Hematopoietic multipotent progenitor cell treated with erythropoietin and hydrocortisone succinate and interleukin-3 and kit ligand, for 17 days (in vitro differentiated cells): ENCODE measurements at places on chromosomes 1 and 21.
A peak's percentile ranks its signal among the peaks of the same experiment; 100 is the strongest.

DNA sequence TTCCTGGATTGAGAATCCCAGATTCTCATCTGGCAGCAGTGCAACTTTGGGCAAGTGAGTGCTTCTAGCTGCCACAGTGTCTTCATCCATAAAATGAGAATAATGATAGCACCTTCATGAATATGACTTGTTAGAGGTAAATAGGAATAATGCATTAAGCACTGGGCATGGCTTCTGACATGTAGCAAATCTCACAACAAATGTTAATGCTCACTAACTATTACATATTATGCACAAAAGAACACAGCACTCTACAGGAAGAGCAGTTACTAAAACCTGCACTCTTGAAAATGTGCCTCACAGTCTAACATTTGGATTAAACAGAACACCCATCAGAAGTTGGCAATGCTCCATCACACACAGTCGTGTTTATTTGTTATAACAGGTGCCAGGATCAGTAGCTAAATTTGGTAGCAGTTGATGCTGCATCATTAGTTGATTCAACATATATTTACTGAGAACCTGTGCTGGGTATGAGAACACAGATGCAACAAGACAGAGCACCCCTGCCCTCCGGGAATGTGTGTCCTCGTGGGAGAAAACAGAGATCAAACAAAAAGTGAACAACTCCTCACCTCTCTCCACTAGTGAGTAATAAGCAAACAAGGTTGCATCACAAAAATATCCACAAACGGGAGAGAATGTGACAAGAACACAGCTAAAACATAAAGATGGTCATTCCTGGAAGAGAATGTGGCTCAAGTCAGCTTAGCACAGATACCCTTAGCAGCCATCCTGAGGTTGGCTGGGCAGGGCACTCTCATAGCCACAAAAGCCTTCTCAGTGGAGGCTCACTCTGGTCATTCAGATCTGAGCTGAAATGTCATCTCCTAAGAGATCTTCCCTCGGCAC is 26.2 kb upstream of the LBR start:
- no peak for DNase-seq

DNA sequence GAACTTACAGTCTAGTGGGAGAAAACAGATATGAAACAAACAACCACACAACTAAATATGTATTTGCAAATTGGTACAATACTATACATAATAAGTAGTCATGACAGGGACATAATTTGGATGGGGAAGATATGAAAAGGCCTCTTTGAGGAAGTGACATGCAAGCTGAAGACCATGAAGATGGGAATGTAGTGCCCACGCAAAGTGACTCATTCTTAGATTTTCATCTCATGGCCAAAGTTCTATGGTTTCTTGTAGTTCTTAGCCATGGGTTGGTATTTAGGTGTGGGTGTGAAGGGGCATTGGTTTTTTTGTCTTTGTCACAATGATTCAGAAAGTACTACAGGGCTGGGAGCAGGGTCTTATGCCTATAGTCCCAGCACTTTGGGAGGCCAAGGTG is 105.4 kb upstream of the FAM78B start:
- no peak for DNase-seq

GRCh38 chr1:115062542-115063004 is 26.7 kb downstream of the TSPAN2 start:
- DNase-seq, result no peak

DNA sequence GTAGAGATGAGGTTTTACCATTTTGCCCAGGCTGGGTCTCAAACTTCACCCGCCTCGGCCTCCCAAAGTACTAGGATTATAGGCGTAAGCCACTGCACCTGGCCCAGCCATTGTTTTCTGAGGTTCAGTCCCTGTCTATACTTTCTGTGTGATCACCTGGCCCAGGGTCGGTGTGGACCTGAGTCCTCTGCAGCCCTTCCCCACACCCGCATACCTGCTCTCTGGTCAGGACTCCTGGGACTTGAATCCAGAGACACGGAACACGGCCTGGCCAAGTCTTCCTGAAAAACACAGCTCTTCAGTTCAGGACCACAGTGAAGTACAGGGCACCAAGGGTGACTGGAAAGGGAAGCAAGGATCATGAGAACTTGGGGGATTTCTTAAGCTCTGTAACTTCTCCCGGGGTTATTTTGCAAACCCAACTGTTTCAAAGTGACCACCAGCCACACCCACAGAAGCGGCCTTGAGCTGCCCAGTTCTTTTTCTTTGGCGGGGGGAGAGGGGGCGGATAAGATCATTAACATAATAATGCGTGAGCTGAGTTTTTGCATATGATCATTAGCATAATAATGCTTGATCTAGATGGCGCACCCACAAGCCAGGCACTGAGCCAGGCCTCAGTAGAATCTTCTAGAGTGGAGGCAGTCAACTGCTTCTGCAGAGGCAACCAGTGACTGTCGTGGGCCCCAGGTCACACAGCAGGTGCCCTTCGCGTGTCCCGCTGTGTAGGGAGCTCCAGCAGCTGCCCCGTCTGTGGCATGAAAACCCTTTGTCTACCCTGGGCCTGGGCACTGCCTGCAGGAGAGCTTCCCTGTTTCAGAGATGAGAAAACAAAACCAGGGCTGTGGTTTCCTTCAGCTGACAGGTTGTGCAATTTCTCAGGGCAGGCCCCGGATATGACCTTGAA is 1.7 kb upstream of the NADK start:
- no peak for DNase-seq

- DNase-seq, result no peak
Measured at GRCh38 chr1:220751111-220751510, 3.0 kb downstream of the MTARC2 start.

DNA sequence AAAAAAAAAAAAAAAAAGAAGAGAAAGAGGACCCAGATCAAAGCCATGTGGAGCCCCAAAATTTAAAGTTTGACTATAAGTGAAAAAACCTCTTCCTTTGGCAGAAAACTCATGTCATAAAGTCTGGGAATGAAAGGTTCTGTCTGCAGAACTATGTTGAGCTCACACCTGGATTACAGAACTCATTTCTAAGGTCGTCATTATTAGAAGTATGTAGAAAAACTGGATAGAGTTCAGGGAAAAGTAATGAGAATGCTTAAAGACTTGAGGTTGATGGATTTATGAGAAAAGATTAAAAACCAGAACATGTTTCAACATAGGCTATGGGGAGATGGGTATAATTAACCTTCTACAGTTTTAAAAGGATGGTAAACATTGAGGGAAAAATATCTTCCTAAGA is 90.7 kb upstream of the COL11A1 start:
- DNase-seq, result no peak

DNA sequence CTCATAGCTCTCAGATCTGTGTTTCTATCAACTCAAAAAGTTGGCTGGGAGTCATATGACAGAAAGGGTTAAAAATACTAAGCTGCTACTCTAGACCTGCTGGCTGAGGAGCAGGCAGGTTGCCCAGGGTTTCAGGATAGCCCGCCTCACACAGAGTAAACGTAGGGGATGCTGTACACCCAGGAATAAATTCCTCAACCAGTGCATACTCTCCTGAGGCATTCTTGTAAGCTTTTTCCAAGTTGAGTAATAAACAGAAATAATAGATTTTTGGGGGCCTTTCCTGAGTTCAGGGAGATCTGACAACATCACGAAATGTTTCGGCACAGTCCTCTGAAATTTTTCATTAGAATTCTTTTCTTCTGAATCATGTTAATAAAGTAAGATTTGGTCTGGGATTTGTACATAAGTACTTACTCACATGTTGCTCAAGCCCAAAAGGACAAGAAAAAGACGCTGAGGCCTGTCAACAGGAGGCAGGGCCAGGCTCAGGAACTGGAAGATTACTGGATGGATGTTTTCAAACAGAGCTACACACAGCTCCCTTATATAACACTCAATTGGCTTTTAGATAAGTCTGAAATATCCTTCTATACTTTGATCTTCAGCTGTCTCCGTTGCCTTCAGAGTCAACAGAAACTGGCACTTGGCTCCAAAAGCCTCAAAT is 41.0 kb downstream of the TGFBR3 start:
- DNase-seq, result no peak

GRCh38 chr1:246705368-246705767 is 18.8 kb upstream of the SCCPDH start:
- no peak for DNase-seq

- no peak for DNase-seq
Measured at GRCh38 chr1:71377886-71378285, 297.1 kb upstream of the ZRANB2 start.

- no peak for DNase-seq
Measured at GRCh38 chr1:225747566-225747965, 30.1 kb upstream of the SRP9 start.

- DNase-seq, result peak; percentile 51
Measured at GRCh38 chr1:234541286-234541975, 62.5 kb upstream of the TARBP1 start.

DNA sequence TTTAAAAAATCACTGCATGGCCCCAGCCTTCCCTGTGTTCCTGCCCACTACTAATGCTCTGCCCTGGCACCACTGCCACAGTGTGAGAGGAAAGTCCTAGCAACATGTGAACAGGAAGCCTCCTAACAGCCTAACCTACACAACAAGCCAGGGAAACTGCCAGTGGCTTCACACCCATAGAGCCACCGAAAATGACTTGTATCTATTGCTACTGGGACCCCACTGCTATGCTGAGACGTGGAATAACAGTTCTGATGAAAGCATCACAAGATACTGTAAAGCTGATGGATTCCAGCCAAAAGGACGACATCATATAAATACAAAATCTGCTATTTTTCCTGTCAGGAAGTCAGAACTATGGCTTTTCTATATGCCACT is 74.9 kb downstream of the JAK1 start:
- no peak for DNase-seq

DNA sequence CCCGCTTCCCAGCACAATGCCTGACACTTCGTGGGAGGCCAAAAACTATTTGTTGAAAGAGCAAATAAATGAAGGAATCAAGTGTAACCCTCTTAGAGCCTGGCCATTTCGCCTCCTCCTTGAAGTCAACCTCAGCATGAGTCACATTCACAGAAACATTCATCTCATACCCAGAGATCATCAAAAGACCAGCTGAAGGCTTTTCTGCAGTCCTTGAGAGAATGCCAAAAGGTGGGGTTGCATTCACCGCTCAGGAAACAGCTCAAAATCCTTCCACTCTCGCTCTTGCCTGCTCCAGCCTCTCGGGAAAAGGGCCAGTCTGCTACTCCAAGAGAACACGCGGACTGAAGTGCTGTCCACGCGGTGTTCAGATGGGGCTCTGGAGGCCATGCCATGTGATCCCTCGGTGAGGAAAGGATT is 90.0 kb downstream of the VWA5B1 start:
- no peak for DNase-seq

GRCh38 chr1:55348356-55348755 is 133.2 kb upstream of the USP24 start:
- no peak for DNase-seq

- DNase-seq, result no peak
Measured at GRCh38 chr1:232927830-232928505, 22.4 kb upstream of the NTPCR start.

- no peak for DNase-seq
Measured at GRCh38 chr1:31584869-31585735, 8.8 kb downstream of the TINAGL1 start.

- DNase-seq, result no peak
Measured at GRCh38 chr1:201578008-201578888, 39.3 kb downstream of the NAV1 start.

DNA sequence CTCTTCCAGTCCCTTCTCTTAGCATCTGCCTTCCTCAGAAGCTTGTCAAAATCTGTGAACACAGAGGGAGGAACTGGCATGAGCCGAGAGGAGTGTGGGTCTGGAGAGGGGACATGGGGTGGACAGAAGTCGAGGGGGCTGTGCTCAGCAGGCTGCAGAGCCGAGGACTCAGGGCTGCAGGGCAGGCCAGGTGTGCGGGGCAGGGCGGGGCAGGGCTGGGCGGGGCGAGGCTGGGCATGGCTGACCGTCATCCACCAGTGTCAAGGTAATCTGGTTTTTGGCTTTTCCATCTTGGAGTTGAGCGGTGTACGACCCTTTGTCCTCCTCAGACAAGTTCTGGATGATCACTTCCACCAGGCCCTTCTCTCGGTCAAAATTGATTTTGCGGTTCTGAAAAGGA is 44.0 kb downstream of the MYOM3 start:
- no peak for DNase-seq

- DNase-seq, result no peak
Measured at GRCh38 chr21:41630917-41631316, 123.0 kb upstream of the TMPRSS2 start.

DNA sequence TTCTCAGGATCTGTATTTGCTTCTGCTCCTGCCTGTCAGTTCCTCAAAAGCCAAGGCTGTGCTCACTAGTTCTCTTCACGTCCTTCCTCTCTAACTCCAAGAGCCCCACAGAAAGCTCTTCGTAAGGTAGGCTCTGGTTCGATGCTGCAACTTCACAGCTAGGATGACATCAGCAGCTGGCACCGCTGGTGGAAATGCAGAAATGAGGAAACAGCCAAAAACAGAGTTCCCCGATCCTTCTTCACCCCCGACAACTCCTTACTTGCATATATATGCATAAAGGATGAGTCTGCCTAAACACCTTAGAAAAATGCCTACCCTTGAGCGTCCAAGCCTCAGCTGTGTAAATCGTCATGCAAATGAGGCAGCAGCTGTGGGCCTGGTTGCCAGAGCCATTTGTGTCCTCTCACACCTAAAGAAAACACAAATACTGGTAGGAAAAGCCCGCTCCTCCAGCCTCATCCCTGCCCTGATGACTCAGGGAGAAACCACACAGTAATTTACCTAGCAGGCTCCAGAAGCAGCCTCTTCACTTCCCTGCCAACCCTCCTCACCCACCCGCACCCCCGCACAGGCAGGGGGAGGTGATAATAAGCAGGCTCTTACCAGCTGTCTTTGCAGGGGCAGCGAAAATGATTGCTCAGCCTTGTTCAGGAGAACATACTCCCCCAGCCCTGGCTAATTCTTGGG is 28.2 kb downstream of the BATF3 start:
- DNase-seq, result no peak

DNA sequence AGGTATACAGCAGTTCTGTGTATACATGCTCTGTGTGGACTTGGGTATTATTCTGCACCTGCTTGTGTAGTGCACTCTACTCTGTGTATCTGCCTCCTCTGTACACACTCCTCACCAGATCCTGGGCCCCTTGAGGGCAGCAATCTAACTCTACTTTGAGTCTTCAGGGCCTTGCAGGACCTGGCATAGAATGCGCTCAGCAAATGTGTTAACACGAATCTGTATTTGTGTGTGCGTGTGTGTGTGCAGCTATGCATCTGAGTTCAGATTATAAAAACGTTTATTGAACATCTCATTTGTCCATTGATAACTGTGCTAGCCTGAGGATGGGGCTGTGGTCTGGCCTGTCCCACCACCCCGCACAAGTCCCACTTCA is 3.9 kb upstream of the MEF2D start:
- DNase-seq, result peak; percentile 25

DNA sequence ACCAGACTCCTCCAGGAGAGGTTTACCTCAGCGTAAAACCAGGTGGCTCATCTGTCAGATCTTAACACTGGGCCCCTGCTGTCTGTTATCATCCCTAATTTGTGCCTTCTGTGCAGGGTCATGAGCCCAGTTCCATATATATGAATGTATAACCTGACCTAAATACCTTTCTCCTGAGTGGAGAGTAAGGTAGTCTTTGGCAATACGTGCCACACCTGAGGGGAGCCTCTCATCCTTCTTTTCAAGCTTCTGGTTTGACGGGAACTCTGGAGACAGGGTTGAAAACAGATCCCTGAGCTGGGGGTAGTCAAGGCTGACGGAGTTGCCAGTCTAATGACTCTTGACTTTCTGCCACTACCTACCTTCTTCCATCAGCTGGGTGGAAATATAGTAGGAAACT is 4.1 kb downstream of the SFT2D2 start:
- no peak for DNase-seq

GRCh38 chr21:27429710-27430341 is 462.9 kb upstream of the ADAMTS5 start:
- DNase-seq, result no peak
